Natural killer cell treated with Interleukin-12 subunit alpha and Interleukin-12 subunit beta and Interleukin-15 and Interleukin-18, amount 100 ng/mL, for 72 hours (primary cell): ENCODE measurements at places on chromosomes 4 and X. TPM values are rescaled to one million over a fixed set of nuclear protein-coding genes. Genes with fewer than 3 reads are reported as not detected.
A peak's percentile ranks its signal among the peaks of the same experiment; 100 is the strongest.

DNA sequence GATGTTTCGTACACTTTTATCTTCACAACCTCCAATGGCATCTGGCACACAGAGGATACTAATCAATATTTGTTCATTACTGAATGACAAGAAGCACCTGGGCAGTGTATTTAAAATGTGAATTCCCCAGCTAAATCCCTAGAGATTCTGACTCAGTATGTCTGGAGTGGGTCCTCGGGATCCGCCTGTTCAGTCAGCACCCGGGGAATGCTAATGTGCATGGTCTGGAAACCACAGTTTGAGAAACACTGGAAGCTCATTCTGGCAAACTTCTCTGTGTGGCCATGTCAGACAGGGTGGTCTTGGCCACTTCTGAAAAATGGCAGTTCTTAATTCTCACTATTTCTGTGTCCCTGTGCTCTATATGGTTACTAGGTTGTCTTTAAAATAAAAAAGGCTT is 138.8 kb upstream of the VCX start:
- no peak overlapping the region for H3K27ac ChIP-seq
- DNase-seq, result no peak
- H3K4me3 ChIP-seq, result no peak overlapping the region

GRCh38 chr4:22434895-22435294 is 81.0 kb downstream of the ADGRA3 start:
- no peak for DNase-seq
- no peak overlapping the region for H3K27ac ChIP-seq

DNA sequence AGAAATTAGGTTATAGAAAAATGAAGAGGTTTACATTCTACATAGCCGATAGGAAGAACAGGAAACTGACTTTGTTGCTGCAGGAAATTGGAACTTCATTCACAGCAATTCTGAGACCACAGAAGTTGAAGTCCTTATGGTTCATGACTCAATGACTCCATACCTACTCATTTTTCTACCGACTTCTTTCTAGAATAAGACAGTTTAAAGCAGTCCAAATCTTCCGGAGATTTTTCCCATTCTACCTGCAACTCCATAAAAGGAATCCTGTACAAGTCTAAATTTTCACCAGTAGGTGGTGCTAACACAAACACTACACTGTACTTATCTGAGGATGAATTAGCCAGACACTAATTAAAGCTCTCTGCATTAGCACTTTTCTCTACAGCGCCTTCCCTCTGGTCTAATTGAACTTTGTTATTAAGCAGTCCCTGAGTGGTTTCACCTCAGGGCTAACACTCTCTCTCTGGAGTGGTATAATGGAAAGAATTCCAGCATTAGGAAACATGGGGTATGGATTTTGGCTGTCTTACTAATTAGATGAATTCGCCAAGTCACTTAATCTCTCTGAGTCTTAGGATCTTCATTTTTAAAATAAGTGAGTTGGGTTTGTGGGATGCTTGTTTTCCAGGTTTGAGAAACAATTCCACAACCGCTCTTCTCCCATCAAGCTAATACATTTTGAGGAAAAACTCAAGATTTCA is 167.9 kb downstream of the SMIM20 start:
- DNase-seq, result no peak
- peaks cover 61% of the 10 kb centered on the region for H3K4me1 ChIP-seq
- no peaks in the 10 kb centered on the region for H3K27me3 ChIP-seq
- H3K27ac ChIP-seq, result peak overlapping the region; percentile 91
- H3K4me3 ChIP-seq, result peak overlapping the region; percentile 55

DNA sequence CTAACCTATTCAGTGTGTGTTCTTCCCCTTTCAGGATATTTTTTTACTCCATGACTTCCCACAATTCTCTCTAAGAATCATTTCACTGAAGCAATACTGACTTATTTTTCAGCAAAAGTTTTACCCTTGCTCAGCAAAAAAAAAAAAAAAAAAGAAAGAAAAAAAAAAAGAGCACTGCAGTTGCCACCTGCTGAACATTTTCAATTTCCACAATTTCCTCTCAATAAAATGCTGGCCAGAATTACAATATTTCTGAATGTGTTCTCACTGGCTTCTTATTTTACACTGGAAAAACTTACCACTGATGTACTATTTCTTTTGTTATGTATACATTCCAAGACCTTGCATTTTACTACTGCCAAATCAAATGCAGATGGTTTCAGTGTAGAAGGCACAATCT is 210.4 kb downstream of the PAPSS1 start:
- no peak for DNase-seq
- H3K27me3 ChIP-seq, result no peaks in the 10 kb centered on the region
- no peaks in the 10 kb centered on the region for H3K4me1 ChIP-seq
- no peaks in the 10 kb centered on the region for H3K36me3 ChIP-seq

GRCh38 chr4:7763106-7763505 is 176.6 kb downstream of the AFAP1 start:
- H3K4me1 ChIP-seq, result peaks cover 10% of the 10 kb centered on the region
- H3K4me3 ChIP-seq, result no peak overlapping the region
- H3K27ac ChIP-seq, result no peak overlapping the region

- H3K27me3 ChIP-seq, result no peaks in the 10 kb centered on the region
- H3K36me3 ChIP-seq, result no peaks in the 10 kb centered on the region
- no peak overlapping the region for H3K27ac ChIP-seq
- DNase-seq, result no peak
Measured at GRCh38 chrX:149511081-149511480, 6.0 kb upstream of the IDS start.

- H3K36me3 ChIP-seq, result no peaks in the 10 kb centered on the region
- H3K4me1 ChIP-seq, result no peaks in the 10 kb centered on the region
- H3K27ac ChIP-seq, result no peak overlapping the region
Measured at GRCh38 chrX:94831364-94831763, 1157.4 kb downstream of the FAM133A start.

- no peak overlapping the region for H3K4me3 ChIP-seq
- DNase-seq, result no peak
- H3K36me3 ChIP-seq, result no peaks in the 10 kb centered on the region
- H3K4me1 ChIP-seq, result no peaks in the 10 kb centered on the region
- H3K27me3 ChIP-seq, result no peaks in the 10 kb centered on the region
Measured at GRCh38 chr4:165700855-165701254, 172.2 kb upstream of the TLL1 start.

GRCh38 chrX:13571136-13571535 is 1.7 kb downstream of the EGFL6 start:
- H3K4me3 ChIP-seq, result peak overlapping the region; percentile 6
- H3K36me3 ChIP-seq, result no peaks in the 10 kb centered on the region
- H3K4me1 ChIP-seq, result peaks cover 6% of the 10 kb centered on the region

GRCh38 chr4:169054879-169055278 is 44.8 kb upstream of the CBR4 start:
- H3K36me3 ChIP-seq, result no peaks in the 10 kb centered on the region
- H3K27ac ChIP-seq, result no peak overlapping the region
- peaks cover 9% of the 10 kb centered on the region for H3K27me3 ChIP-seq
- no peak for DNase-seq
- no peak overlapping the region for H3K4me3 ChIP-seq
- no peaks in the 10 kb centered on the region for H3K4me1 ChIP-seq

- peaks cover 13% of the 10 kb centered on the region for H3K36me3 ChIP-seq
- H3K4me3 ChIP-seq, result peak overlapping the region; percentile 74
- peaks cover 24% of the 10 kb centered on the region for H3K27me3 ChIP-seq
- DNase-seq, result peak; percentile 69
Measured at GRCh38 chrX:120697053-120697452, 67.2 kb upstream of the C1GALT1C1 start.

- peaks cover 9% of the 10 kb centered on the region for H3K4me1 ChIP-seq
- H3K4me3 ChIP-seq, result no peak overlapping the region
- H3K27ac ChIP-seq, result peak overlapping the region; percentile 18
Measured at GRCh38 chrX:73964579-73964978, 339.4 kb upstream of the ZCCHC13 start.

- no peak overlapping the region for H3K27ac ChIP-seq
- H3K36me3 ChIP-seq, result no peaks in the 10 kb centered on the region
- no peak overlapping the region for H3K4me3 ChIP-seq
- DNase-seq, result no peak
- H3K27me3 ChIP-seq, result peaks cover 19% of the 10 kb centered on the region
- peaks cover 25% of the 10 kb centered on the region for H3K4me1 ChIP-seq
Measured at GRCh38 chr4:76279462-76279861, 27.1 kb upstream of the STBD1 start.

- no peak overlapping the region for H3K4me3 ChIP-seq
- peak; percentile 61 for DNase-seq
- H3K4me1 ChIP-seq, result peaks cover 20% of the 10 kb centered on the region
- peaks cover 5% of the 10 kb centered on the region for H3K36me3 ChIP-seq
- peaks cover 3% of the 10 kb centered on the region for H3K27me3 ChIP-seq
- H3K27ac ChIP-seq, result no peak overlapping the region
Measured at GRCh38 chrX:155048977-155049619, 21.8 kb downstream of the CMC4 start.

DNA sequence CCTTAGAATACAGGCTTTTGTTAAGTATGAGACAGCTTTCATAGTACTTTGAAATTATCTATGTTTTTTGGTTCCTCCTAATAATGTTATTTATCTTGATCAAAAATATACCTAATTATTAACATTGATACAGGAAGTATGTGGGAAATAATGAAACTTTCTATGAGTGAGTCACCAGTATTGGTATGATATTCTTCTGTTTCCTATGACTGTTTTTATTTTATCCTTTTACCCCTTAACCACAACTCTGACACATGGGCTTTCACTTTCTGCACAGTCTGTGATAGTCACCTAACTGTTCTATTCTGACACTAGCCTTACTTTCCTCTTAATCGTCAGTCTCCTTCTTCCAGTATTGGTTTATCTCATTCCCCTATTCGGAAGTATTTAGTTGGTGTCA is 4.7 kb downstream of the THAP9 start:
- DNase-seq, result peak; percentile 76
- H3K27ac ChIP-seq, result peak overlapping the region; percentile 40
- H3K4me1 ChIP-seq, result peaks cover 11% of the 10 kb centered on the region

DNA sequence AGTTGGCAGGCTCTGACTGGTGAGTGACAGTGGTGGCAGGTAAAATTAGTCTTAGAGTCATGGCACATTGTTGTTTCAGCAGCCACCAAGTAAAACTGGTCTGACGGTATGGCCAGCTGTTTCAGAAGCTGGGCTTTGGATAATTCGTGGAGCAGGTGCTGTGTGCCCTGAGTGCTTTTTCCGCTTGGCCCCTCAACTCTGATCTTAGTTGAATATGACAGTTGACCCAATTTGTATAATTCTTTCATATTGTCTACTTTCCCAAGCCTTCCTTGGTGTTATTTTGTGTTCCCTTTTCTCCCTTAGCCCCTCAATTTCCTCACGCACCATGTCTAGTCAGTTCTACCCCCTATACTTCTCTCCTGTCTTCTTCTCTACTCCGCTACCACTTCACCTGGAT is 32.0 kb downstream of the CDS1 start:
- no peak overlapping the region for H3K4me3 ChIP-seq
- no peak overlapping the region for H3K27ac ChIP-seq
- no peaks in the 10 kb centered on the region for H3K4me1 ChIP-seq
- H3K36me3 ChIP-seq, result no peaks in the 10 kb centered on the region
- no peak for DNase-seq
- H3K27me3 ChIP-seq, result no peaks in the 10 kb centered on the region

- H3K4me1 ChIP-seq, result peaks cover 48% of the 10 kb centered on the region
- H3K4me3 ChIP-seq, result peak overlapping the region; percentile 55
- no peaks in the 10 kb centered on the region for H3K36me3 ChIP-seq
- H3K27ac ChIP-seq, result peak overlapping the region; percentile 1
- no peak for DNase-seq
- no peaks in the 10 kb centered on the region for H3K27me3 ChIP-seq
Measured at GRCh38 chr4:6781561-6781960, 966 bp upstream of the KIAA0232 start.

Gene TGIF2LX
- not detected for total RNA-seq

Gene NXF2
- not detected for total RNA-seq

Gene SHROOM2
- total RNA-seq, result 0.08 TPM

Gene VEGFC
- not detected for total RNA-seq

Gene USP11
- 49.2 TPM for total RNA-seq

Gene PORCN
- 25.9 TPM for total RNA-seq
